ENCODE measurements at places on chromosomes 13 and 19. TPM values are rescaled to one million over a fixed set of nuclear protein-coding genes. Genes with fewer than 3 reads are reported as not detected.
A peak's percentile ranks its signal among the peaks of the same experiment; 100 is the strongest.

DNA sequence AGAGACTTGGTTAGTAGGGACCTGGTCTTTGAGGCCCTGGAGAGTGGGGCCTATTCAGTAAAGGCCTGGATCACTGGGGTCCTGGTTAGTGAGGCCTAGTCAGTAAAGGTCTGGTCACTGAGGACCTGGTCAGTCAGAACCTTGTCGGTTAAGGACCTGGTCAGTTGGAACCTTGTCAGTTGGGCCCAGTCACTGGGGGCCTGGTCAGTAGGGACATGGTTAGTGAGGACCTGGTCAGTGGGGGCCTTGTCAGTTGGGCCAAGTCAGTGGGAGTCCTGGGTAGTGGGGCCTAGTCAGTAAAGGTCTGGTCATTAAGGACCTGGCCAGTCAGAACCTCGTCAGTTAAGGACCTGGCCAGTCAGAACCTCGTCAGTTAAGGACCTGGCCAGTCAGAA lies 43.2 kb upstream of the TPM4 start:
- no peak overlapping the region for H3K27ac ChIP-seq
- no peaks in the 10 kb centered on the region for H3K4me1 ChIP-seq
- no peaks in the 10 kb centered on the region for H3K27me3 ChIP-seq
- DNase-seq = no peak

- H3K27me3 ChIP-seq = no peaks in the 10 kb centered on the region
- DNase-seq = no peak
- no peak overlapping the region for H3K4me3 ChIP-seq
- H3K36me3 ChIP-seq = no peaks in the 10 kb centered on the region
- no peaks in the 10 kb centered on the region for H3K4me1 ChIP-seq
These were observed 17.5 kb upstream of the PSG9 start for GRCh38 chr19:43286786-43287185.

- no peak overlapping the region for H3K4me3 ChIP-seq
- no peak for DNase-seq
- no peaks in the 10 kb centered on the region for H3K27me3 ChIP-seq
- peaks cover 18% of the 10 kb centered on the region for H3K4me1 ChIP-seq
These were observed 81.4 kb downstream of the RNASEH2B start for GRCh38 chr13:50990818-50991506.

Gene DAND5
- total RNA-seq = not detected

Gene ONECUT3
- total RNA-seq = not detected

DNA sequence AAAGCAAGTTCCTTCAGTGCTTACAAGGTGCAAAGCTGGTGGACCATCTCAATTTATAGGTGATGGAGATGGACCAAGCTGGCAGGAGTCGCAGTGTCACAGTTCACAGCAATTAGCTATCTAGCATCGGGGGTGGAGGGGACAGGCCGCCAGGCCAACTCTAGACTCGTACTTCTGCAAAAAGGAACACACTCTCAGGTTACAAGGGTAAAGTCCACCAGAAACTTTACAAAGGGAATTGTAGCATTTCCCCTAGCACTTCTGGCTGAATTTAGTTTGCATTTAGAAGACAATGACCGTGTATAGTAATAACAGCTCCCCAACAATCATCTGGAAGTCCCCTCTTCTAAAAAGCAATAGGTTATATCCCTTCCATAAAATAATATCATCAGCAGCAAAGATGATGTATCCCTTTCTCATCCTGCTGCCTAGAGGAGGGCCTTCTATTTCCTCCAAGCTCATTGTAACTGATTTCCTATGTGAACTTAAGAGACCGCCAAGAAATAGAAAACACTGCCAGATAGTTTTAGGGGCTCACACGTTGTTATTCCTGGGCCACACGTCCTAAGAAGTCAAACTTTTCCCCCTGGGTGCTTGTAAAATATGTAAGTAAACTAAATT lies 8.5 kb upstream of the DOCK9 start:
- H3K4me1 ChIP-seq = peaks cover 26% of the 10 kb centered on the region
- DNase-seq = no peak
- no peak overlapping the region for H3K27ac ChIP-seq

DNA sequence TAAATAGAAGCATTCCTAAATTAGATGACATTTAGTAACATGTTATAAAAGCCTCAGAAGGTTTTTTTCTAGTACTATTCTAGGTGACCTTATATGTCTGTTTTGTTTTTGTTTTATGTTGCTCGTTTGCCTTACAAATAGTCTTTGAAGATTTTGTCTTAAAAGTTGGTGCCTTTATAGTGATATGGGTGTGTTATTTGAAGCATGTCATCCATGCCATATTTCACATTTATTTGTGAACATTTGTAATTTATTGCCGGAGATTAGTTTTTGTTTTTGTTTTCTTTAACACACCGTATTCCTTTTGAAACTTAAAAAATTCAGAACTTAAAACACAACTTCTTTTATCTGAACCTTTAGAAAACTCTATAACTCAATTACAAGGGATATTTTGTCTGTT lies 422.8 kb upstream of the PCDH9 start:
- DNase-seq = no peak
- H3K4me1 ChIP-seq = no peaks in the 10 kb centered on the region

DNA sequence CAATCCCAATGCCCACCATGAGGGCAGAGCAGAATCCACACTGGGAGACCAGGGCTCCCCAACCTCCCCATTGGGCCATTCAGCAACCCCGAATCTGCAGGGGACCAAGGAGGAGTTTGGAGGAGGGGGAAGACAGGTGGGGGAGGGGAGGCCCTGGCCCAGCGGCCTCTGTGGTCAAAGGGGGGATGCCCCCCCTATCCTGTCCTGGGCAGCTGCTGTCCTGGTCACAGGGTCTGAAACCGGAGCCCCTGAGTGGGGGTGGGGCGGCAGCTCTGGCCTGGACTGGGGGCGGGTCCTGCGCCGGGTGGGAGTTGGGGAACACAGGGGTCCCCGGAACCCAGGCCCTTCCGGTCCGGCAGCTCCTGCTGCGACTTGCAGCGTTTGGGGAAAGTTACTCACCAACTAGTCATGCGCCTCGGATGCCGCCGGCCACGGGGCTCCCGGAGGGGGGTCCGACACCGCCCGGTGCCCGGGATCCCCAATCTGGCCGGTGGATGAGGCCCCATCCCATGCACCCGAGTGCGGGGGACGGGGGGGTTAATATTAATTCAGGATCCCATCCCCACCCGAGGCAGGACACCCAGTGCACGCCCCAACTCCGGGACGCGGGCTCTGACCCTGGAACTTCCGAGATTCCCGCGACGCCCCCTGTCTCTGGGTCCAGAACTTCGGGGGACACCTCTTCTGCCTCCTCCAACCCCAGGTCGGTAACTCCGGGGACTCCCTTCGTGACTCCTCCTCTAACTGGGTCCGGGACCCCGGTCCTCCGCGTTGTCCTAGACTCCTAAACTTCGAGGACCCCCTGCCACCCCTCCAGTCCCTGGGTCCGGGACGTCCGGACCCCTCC lies 872 bp downstream of the HOMER3 start:
- H3K27ac ChIP-seq = no peak overlapping the region
- H3K27me3 ChIP-seq = peaks cover 12% of the 10 kb centered on the region
- no peaks in the 10 kb centered on the region for H3K36me3 ChIP-seq
- H3K4me1 ChIP-seq = peaks cover 13% of the 10 kb centered on the region

Gene CD79A
- total RNA-seq = 0.93 TPM

DNA sequence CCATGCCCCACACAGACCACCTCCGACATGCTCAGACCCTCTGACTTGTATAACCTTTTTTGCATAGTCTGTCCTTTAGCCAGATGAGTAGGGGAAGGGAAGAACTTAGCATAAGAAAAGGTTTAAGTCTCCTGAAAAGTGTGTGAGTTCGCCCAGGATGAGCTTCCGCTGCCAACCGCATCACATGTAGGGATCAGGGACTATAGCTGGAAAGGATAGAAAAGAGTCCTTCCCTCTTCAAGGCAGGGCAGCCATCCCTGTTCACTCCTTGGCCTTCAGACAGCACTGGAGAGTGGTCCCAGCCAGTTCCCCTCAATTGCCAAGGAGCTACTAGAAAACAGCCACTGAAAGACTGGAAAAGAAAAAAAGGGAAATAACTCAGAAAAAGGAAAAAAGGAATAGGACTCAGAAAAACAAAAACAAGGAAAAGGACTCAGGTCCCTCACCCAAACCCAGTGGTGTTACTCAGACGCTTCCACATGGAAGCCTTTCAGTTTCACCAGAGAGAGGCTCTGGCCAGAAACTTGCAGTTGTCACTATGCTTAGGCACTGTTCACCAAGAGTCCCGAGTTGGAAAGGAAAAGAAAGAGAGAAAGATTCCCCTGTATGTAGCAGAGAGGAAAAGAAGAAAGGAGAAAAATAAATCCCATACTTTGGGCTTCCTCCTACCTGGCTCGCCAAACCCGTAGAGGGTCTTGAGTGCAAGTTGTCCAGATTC lies 5.6 kb upstream of the TM9SF2 start:
- H3K27me3 ChIP-seq = no peaks in the 10 kb centered on the region
- peak overlapping the region; percentile 72 for H3K27ac ChIP-seq
- peaks cover 56% of the 10 kb centered on the region for H3K4me1 ChIP-seq
- peak overlapping the region; percentile 84 for H3K4me3 ChIP-seq
- no peaks in the 10 kb centered on the region for H3K36me3 ChIP-seq
- DNase-seq = no peak

- H3K27me3 ChIP-seq = no peaks in the 10 kb centered on the region
- DNase-seq = peak; percentile 25
- H3K4me3 ChIP-seq = no peak overlapping the region
- H3K4me1 ChIP-seq = no peaks in the 10 kb centered on the region
These were observed 46.3 kb downstream of the CCNE1 start for GRCh38 chr19:29858000-29858596.

Gene NUP58
- total RNA-seq = 42.9 TPM

- H3K36me3 ChIP-seq = no peaks in the 10 kb centered on the region
- no peak overlapping the region for H3K27ac ChIP-seq
- H3K27me3 ChIP-seq = no peaks in the 10 kb centered on the region
- H3K4me1 ChIP-seq = no peaks in the 10 kb centered on the region
These were observed 1471.8 kb downstream of the EFNB2 start for GRCh38 chr13:105063676-105064075.

All from CD4-positive, alpha-beta memory T cell (primary cell).